Right atrium auricular region (tissue), 2 donors: ENCODE measurements at places on chromosomes 5 and 9.

DNA sequence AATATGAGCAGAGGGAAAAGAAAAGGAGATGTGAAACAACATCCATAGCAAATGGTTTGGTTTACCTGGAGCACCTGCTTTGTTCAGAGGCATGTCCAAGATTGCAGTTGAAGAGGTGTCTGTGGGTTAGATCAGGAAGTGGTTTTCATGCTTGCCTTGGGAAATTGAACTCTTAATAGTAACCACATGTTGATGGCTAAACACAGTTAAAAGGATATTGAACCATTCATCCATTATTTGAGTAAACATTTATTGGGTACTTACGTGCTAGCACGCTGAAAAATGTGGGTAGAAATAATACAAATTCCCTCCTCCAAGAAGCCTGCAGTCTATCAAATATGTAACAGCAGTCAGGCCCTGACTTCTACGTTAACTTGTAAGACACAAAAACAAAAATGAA is 235.7 kb upstream of the TNC start:
- H3K36me3 ChIP-seq: no peaks in the 10 kb centered on the region
- no peak overlapping the region for H3K4me3 ChIP-seq
- H3K4me1 ChIP-seq: no peaks in the 10 kb centered on the region
- no peak for DNase-seq

DNA sequence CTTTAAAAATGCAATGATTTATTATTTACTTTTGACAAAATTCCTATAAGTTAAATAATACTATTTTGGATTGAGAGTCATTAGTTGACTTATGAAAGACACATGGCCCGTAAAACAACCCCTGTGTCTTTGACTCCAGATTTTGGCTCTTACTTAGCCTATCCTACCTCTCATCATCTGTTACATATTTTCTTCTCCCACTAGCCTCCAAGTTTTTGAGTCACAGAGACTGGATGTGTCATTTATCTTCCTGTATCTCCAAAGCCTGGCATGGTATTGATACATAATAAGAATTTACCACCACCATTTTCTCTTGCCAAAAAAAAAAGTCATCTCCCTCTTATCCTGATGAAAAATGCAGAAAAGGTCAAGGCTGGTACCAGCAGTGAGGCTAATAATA is 99.9 kb downstream of the GABRB2 start:
- H3K4me3 ChIP-seq: no peak overlapping the region
- no peak for DNase-seq
- no peaks in the 10 kb centered on the region for H3K27me3 ChIP-seq
- no peak overlapping the region for H3K27ac ChIP-seq
- no peaks in the 10 kb centered on the region for H3K36me3 ChIP-seq

- no peak overlapping the region for H3K4me3 ChIP-seq
- peaks cover 36% of the 10 kb centered on the region for H3K36me3 ChIP-seq
- no peaks in the 10 kb centered on the region for H3K4me1 ChIP-seq
- peak; percentile 88 for DNase-seq
- no peaks in the 10 kb centered on the region for H3K27me3 ChIP-seq
Observed at GRCh38 chr5:53095931-53096525, 13.5 kb downstream of the MOCS2 start.

- H3K4me3 ChIP-seq: peak overlapping the region; percentile 36
- H3K36me3 ChIP-seq: peaks cover 40% of the 10 kb centered on the region
- peak overlapping the region; percentile 85 for H3K27ac ChIP-seq
- H3K4me1 ChIP-seq: peaks cover 72% of the 10 kb centered on the region
Observed at GRCh38 chr9:127828262-127829031, 25.8 kb downstream of the FPGS start.
